ENCODE measurements at places on chromosomes 16 and 17.

GRCh38 chr17:31318851-31319661, 2.4 kb downstream of the EVI2A start:
- no peak for DNase-seq

DNA sequence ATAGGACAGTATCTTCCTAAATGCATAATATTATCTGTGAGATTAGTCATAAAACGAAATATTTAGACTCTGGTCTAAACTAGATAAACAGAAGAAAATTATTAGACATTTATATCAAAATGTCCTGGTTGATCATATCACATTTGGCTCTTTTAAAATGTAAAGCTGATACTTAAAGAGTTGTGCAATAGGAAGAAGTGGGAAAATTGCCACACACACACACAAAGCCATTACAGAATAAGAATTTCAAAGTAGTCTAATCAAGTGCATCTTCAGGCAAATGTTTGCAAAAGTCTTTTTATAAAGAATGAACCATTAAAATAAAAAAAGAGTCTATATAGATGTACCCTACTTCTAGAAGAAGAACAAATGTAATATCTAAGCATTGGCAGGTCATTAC, 301.7 kb downstream of the KIF2B start:
- DNase-seq = no peak

- peak; percentile 78 for DNase-seq
These were observed 21.5 kb downstream of the GPR179 start for GRCh38 chr17:38322156-38322779.

DNA sequence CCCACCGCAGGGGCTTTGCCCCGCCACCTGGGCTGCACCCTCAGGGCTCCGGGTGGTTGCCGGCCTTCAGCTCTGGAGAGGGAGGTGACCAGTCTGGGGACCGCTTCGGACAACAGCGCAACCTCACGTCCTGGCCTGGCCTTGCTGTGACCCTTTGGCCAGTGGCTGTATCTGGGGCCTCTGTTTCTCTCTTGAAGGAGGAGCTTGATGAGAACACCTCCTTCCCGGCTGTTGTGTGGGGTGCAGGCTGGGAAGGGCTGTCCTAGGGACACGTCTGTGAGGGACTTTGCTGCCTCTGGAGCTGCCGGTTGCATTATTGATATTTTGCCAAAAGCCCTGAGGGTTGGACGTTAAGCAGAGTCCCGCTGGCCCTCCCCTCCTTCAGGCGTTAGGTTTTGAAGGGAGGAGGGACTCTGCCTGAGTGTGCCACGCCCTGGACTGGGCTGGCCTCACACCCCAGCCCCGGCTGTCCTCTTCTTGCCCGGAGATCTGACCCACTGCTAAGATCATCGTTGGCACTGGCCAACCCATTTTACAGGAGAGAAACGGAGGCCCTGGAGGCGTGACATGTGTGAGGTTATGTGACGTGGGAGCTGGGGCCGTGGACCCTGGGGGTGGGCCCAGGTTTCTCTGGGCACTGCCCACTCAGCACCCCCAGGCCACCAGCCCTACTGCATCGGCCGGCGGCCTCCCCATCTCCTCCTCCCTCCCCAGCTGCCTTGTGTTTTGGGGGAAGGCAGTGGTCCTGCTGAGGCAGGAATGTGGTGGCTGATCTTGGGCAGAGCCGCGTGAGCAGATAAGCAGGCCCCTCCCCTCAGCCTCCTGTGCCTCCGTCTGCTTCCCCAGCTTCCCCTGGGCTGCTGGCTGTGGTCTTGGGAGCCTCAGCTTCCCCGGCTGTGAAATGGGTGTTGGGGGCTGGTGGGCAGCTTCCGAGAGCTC, 8.5 kb downstream of the ZFPM1 start:
- DNase-seq = no peak

- DNase-seq = no peak
These were observed 143.2 kb downstream of the PHKB start for GRCh38 chr16:47604306-47604705.

- DNase-seq = no peak
These were observed 62.0 kb upstream of the MARCHF10 start for GRCh38 chr17:62870030-62870541.

GRCh38 chr17:57561072-57561861, 183.8 kb downstream of the CCDC182 start:
- DNase-seq = no peak

DNA sequence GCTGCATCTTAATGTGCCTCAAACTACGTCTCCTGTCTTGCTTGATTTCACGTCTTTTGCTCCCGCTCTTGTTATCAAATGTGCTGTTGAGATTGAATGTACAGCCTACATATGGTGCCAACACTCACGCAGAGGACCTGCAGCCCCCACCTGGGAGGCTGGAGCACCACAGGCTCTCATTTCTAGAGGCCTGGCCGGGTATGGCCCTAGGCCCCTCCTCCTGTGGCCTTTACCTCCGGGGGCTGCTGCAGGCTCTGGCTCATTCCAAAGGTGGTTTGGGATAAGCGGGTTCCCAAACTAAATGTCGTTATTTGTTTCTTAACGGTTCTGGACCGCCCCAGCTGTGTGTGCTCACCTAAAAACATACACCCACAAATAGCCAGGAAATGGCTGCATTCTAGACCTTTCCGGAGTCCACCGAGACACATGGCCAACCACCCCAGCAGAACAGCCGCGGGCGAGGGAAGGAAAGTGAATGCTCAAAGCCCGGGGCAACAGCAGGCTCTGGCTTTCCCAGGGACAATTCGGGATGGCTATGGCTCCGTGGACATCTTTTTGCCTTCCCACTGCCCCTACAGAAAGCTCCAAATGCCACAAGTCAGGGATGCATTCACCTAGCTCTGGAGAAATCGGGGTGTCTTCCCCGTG, 105.9 kb downstream of the ENGASE start:
- DNase-seq = no peak

DNA sequence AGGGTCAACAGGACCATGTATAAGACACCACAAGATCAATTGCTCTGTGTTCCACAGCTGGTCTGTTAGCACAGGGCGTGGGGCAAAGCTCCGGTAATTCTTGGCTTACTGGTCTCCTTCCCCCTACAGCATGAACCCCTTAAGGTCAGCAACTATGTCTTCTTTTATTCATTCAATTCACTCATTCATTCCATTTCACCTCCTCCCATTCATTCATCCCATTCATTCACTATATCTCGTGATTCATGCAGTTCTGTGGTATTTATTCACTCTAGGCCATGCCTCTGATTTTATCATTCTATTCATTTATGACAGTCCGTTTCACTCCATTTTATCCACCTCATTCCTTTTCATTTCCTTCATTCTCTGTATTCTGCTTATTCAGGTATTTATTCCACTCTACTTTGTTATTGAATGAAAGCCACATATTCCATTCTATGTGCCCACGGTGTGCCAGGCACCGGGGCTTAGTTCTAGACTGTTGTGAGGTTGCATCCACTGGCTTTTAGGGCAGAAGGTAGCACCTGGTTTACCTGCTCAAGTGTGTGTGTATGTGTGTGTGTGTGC, 19.0 kb upstream of the WFDC1 start:
- no peak for DNase-seq

GRCh38 chr17:44901411-44901921, 2.2 kb upstream of the EFTUD2 start:
- no peak for DNase-seq

- no peak for DNase-seq
These were observed 75.3 kb downstream of the WDR59 start for GRCh38 chr16:74909665-74910064.

GRCh38 chr16:23491490-23492391, 18.6 kb downstream of the GGA2 start:
- no peak for DNase-seq

DNA sequence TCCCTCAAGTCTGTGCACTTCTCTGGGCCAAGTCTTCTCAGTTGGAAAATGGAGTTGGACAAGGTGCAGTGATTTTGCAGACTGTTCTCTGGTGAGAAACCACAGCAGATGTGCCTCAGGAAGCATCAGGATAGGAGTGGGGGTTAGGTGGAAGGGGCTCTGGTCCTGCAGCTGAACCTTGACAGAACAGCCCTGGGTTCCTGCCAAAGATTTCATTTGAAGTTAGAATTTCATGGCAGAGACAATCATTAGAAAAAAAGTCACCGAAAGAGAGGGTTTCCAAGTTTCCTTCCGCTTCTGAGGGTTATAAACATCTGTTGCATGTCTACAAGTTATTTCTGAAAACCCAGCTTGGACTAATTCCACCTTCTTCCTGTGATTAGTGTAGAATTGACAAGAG, 80.4 kb upstream of the IRX3 start:
- no peak for DNase-seq

GRCh38 chr17:63448655-63449054, 2.5 kb upstream of the CYB561 start:
- DNase-seq = no peak

DNA sequence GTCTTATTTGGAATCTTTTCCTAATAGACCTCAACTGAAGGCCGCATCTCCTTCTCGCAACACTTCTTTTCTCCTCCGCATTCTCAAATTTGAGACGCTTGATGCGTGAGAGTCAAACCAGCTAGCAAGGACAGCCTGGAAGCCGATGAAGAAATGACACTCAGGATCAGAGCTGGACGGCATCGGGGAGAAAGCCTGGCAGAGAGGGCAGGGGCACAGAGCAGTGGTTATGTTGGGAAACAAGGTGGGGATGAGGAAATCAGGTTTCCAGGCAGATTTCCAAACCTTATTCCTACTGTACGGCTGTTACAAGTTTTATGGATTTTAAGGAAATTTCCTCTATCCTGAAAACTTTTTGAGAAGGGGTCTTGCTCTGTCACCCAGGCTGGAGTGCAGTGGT, 164.6 kb upstream of the RPH3AL start:
- no peak for DNase-seq

GRCh38 chr16:53715023-53715384, 11.0 kb downstream of the FTO start:
- no peak for DNase-seq

DNA sequence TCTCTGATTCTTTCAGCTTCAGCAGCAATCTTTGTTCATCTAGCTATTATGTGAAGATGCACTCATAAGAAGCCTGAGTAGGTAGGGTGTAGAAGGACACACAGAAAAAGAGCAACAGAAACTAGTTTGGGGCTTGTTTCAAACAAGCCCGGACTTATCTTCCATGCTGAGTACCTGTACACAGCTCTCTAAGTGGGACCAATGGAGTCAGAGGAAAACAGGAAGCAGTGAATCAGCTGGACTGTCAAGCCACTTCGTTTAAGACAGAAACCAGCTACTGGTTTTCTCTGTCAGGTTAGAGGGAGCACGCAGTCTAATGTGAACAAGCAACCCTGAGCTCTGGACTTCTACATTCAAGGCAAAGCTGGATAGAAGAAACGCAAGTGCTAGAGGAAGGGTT, 16.0 kb downstream of the MAP2K6 start:
- DNase-seq = no peak

- no peak for DNase-seq
These were observed 13.4 kb downstream of the ITPRIPL2 start for GRCh38 chr16:19127205-19127604.

DNA sequence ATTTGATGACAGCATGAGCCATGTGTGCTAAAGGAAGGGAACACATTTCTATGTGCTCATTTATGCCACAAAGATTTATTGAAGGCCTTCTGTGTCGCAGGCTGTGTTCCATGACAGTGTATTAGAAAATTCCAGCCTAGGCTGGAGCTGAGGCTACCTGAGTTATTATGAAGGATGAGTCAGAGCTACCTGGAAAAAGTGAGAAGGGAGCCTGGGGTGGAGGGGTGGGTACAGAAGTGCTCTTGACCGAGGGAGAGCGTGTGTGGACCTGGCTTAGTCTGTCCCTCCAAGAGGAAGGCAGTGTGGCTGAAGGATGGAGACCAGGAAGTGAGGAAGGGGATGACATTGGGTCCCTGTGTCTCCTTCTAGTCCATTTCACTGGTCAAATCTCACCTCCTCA, 98.3 kb downstream of the N4BP1 start:
- no peak for DNase-seq

DNA sequence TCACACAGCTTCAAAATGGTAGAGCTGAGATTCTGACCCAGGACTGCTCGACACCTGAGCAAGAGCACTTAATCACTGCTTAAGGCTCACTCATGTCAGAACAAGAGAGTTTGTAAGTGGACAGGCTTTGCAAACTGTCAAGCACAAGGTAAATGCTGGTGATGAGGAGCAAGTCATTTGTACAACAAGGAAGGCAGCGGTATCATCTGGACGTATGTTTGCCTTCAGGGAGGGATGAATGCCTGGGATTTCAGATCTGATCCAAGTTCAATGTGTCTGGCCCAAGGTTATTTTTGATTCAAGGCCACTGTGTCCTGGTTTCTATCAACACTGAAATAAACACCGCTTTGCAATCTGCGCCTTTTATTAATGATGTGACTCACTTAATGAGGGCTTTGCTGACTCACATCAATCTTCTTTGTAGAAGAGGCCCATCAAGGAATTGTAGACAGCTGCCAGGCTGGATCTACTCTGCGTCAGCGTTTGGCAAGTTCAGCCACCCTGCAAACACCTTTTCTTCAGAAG, 174.4 kb upstream of the HS3ST3A1 start:
- DNase-seq = no peak

DNA sequence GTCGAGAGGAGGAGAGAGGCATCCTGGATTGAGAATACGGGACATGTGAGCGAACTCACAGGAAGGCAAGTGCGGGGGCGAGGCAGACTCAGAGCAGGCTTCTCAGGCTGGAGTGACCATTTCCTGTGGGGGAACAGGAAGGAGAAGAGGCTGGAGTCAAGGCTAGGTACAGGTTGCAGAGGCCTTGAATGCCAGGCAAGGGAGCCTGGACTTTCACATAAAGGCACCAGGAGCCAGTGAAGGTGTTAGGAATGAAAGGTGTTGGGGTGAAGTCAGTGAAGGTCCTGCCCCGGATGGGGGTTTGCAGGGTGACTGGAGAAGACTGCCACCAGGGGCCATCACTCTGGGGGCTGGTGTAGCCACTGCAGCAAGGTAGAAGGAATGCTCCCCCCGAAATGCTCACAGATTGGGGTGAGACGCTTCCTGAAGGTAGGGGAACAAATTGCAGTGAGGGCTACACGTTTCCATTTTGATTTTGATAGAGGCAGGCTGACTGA, 5.3 kb upstream of the GPRC5C start:
- no peak for DNase-seq

- DNase-seq = no peak
These were observed 8.6 kb downstream of the RIPOR1 start for GRCh38 chr16:67537270-67537635.

DNA sequence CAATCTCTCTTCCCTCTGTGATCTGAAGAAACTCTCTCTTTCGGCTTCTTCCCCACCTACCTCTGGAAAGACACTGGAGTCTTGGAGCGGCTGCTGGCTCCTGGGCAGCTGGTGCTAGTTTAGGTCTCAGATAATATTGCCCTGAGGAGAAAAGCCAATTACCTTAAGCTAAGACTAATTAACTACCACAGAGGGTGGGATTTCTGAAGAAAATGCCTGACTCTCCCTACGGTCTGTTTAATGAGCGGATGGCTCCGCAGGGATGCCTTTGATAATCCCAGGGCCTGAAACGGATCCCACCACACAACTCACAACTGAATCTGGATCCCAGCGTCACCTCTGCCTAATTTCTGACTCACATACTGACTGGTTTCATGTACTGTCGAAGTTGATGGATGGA, 127.0 kb upstream of the NLRP1 start:
- DNase-seq = no peak

- no peak for DNase-seq
These were observed 1.0 kb downstream of the SLC16A6 start for GRCh38 chr17:68289936-68290267.
